Globus pallidus (tissue), 1 donor: ENCODE measurements at places on chromosomes 3 and 15.

- no peak for DNase-seq
These were observed 119.6 kb downstream of the STT3B start for GRCh38 chr3:31652296-31652695.

DNA sequence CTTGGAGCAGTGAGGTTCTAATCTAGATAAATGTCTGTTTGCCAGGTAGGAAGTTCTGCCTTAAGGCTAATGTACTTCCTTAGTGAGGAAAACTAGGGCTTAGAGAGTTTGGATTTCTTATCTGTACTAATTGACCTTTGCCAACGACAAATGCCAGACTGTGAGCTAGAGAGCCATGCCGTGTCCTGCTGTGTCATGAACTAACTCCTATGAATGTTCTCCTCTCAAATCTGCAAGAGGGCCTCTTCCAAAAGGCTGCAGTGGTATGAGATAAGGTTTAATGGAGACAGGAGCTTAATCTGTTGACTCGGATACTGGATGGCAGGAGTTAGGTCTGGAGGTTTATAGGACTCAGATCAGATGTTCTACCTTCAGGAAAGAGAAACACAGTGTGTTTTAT is 524.9 kb downstream of the NTRK3 start:
- no peak for DNase-seq

DNA sequence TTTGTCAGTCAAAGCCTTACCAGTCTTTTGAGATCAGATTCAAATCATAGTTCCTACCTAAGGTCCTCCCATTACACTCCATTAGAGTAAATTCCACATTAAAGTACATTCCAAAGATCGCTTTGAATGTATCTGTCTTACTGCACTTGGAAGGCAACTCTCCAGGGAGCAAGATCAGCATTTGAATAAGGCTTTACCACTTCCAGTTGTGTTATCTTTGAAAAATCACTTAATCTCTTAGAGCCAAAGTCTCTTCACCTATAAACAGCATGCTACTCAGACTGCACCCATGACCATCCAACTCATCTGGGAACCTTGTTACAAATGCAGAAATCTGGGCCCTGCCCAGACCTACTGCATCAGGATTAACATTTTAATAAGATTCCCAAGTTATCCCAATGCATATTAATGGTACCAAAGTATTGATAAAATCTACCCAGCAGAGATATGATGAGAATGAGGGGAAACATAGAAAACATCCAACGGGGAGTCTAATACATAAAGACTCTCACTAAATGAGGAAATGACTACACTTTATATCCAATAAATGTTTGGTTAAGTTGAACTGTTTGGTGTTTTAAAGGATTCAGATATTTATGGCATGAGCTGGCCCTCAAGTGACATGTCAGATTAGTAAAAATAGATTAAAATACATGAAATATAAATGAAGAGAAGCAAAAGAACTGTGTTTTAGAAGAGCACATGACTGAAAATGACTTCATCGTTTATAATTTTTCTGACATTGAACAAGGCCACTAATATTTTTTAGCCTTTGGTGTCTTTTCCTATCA is 75.9 kb downstream of the TNIK start:
- no peak for DNase-seq

GRCh38 chr3:74089814-74090213 is 465.1 kb upstream of the PDZRN3 start:
- no peak for DNase-seq

- no peak for DNase-seq
These were observed 33.4 kb downstream of the RPN1 start for GRCh38 chr3:128617270-128617556.

DNA sequence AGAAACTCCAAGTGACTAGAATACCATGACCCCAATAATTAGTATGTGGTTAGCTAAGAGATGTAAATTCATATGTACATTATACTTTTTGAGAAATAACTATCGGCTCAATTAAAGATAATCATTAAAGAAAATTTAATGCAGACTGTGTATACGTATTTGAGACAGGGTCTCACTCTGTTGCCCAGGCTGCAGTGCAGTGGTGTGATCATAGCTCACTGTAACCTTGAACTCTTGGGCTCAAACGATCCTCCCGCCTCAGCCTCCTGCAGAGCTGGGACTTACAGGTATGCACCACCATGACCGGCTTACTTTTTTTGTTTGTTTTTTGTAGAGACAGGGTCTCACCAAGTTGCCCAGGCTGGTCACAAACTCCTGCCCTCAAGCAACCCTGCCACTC is 8.7 kb upstream of the CSTA start:
- no peak for DNase-seq

DNA sequence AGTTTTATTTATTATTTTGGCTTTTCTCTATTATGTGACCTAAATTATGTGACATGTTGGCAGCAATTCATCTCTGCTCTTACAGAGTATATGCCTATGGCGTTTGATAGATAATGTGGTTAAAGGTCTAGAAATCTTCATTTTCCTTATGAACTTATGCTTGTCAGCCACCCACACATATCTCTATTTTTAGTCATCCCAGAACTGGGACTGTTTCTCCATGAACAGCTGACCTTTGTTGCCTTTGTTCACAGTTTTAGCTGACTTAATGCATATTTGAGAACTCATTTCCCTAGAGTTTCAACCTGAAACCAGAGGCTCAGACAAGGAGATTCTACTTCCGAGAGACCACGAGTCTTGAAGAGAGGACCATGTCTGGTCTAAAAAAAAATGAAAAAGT is 176.5 kb downstream of the RAP2B start:
- DNase-seq, result no peak

DNA sequence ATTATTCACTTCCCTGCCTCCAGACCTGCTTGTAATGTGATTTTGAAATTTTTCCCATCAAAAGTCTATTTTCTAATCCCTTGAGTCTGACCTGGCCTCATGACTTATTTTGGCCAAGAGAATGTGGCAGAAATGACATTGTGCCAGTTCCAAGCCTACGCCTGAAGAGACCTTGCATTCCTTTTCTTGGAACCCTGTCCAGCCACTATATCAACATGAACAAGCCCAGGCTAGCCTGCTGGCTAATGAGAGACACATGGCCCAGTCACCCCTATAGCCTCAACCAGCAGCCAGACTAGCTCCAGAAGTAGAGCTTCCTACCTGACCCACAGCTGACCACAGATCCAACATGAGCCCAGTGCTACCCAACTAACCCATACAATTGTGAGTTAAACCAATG is 121.1 kb upstream of the ACP3 start:
- DNase-seq, result no peak

GRCh38 chr15:90903733-90904536 is 833 bp downstream of the MAN2A2 start:
- no peak for DNase-seq

DNA sequence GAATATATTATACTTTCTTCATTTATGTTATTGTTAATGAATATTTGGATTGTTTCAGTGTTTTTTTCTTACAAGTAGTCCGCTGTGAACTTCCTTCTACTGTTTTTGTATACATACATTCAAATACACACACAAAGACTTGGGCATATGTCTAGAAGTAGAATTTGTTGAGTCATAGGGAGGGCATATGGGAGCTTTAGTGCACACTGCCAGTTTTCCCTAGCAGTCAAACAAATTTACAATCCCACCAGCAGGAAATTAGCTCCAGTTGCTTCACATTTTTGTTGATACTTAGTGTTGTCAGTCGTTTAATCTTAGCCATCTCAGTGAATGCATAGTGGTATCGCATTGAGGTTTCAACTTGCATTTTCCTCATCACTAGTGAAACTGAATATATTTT is 492.3 kb downstream of the DIPK2A start:
- no peak for DNase-seq

- DNase-seq, result no peak
These were observed 60.4 kb downstream of the IL12A start for GRCh38 chr3:160049038-160049437.

- no peak for DNase-seq
These were observed 27.2 kb upstream of the GLCE start for GRCh38 chr15:69132977-69133861.

DNA sequence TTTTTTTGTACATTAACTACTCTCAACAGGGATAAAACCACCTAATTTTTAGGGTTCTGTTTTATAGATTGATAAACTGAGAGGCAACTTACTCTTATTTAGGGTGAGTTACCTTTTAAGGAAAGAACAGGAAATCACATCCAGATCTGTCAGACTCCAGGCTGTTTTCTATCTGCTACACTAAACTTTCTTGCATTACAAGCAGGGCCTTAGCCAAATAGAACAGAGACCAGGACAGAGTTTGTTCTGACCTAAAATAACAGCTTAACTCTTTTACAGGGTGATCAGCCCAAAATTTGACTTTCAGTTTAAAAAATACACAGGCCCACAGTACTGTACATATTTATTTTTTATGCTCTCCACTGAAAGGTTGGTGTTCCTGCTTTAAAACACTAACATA is 38.6 kb downstream of the SGO1 start:
- DNase-seq, result no peak

DNA sequence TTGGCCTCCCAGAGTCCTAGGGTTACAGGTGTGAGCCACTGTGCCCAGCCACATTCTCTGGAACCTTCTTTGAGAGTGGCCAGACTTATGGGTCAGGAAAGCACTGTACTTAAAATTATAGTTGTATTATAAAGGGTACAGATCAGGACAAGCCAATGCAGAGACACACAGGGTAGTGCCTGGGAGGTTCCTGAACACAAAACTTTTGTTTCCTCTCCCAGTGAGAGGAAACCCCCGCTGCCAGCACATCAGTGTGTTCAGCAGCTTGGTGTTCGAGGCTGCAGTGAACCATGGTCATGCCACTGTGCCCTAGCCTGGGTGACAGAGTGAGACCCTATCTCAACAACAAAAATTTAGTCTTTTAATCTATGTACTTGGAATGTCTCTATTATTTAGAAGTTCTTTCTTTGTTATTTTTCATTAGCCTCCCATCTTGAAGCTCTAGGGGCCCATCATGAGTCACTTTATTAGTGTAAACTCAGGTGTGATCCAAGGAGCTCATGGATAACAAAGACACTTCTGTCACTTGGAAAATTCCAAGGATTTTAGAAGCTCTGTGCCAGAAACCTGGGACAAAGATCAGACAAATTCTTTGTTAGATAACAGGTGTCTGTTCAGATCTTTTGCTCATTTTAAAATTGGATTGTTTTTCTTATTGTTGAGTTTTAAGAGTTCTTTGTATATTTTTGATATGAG is 7.8 kb downstream of the BLOC1S6 start:
- no peak for DNase-seq

- DNase-seq, result no peak
These were observed 94.2 kb downstream of the ZBTB20 start for GRCh38 chr3:115052906-115053305.

GRCh38 chr3:129549006-129549800 is 6.2 kb downstream of the H1-8 start:
- DNase-seq, result no peak

DNA sequence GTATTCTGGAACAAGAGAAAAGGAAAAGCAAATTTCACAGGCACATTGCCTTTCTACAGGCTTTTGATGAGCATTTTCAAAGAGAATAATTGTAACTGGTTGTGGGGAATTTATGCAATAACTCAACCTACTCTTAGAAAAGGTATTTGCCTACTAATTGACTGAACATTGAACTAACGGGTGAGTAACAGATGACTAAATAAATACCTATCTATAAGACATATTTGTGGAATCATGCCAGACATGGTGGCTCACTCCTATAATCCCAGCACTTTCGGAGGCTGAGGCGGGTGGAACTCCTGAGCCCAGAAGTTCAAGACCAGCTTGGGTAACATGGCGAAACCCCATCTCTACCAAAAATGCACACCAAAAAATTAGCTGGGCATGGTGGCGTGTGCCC is 367.7 kb downstream of the CGGBP1 start:
- no peak for DNase-seq

GRCh38 chr3:151275091-151275490 is 3.3 kb downstream of the P2RY14 start:
- no peak for DNase-seq

DNA sequence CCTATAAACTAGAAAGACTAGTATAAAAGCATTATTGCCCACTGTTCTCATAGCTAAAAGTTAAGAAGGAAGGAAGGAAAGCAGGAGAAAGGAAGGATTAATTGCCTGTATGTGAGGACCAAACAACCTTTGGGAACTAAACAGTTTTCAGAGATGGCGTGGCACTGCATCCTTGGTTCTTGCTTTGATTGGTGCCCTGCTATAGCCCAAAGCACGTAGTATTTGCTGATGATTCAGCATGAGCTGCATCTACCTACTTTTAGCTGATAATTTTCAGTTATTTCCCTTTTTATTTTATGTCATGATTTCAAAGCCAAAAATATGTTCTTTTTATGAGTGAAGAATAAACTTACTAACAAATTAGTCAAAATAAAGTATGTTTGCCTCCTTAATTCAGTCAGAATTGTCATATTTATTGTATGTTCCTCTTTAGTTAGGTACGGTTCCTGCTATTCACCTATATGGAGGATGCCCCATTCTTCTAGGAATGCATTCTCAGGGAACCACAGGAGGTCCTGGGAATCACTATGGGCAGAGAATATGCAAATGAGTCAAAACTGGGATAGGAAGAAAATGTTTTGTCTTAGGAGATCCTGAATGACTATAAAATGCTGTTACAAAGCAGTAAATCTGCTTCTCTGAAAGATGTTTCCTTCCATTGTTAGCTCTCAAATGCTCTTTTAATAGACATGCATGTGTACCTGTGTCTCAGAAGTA is 65.4 kb upstream of the THSD4 start:
- no peak for DNase-seq

DNA sequence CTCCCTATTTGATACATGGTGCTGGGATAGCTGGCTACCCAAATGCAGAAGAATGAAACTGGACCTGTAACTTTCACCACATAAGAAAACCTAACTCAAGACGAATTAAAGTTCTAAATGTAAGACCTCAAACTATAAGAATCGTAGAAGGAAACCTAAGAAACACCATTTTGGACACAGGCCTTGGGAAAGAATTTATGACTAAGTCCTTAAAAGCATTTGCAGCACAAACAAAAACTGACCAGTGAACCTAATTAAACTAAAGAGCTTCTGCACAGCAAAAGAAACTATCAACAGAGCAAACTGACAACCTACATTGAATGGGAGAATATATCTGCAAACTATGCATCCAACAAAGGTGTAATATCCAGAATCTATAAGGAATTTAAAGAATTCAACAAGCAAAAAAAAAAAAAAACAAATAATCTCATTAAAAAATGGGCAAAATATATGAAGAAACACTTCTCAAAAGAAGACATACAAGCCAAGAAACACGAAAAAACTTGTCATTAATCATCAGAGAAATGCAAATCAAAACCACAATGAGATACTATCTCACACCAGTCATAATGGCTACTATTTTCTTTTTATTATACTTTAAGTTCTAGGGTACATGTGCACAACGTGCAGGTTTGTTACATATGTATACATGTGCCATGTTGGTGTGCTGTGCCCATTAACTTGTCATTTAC is 37.0 kb downstream of the HDGFL3 start:
- DNase-seq, result no peak
